ENCODE measurements at places on chromosomes 3 and 15. TPM values are rescaled to one million over a fixed set of nuclear protein-coding genes. Genes with fewer than 3 reads are reported as not detected.
A peak's percentile ranks its signal among the peaks of the same experiment; 100 is the strongest.

Gene KCNMB3
- total RNA-seq, result 4.1 TPM

Gene IFRD2
- 40.2 TPM for total RNA-seq

Gene TP63
- 28.6 TPM for total RNA-seq

Gene CCR2
- not detected for total RNA-seq

Gene ADCY5
- total RNA-seq, result 6.8 TPM

Gene ZSCAN2
- 41.7 TPM for total RNA-seq

- DNase-seq, result no peak
- no peak overlapping the region for H3K4me3 ChIP-seq
- peaks cover 28% of the 10 kb centered on the region for H3K4me1 ChIP-seq
- no peaks in the 10 kb centered on the region for H3K36me3 ChIP-seq
- no peaks in the 10 kb centered on the region for H3K27me3 ChIP-seq
- H3K27ac ChIP-seq, result no peak overlapping the region
Measured at GRCh38 chr15:96891046-96891445, 560.5 kb downstream of the NR2F2 start.

GRCh38 chr15:60379525-60380274, 18.1 kb downstream of the ANXA2 start:
- peaks cover 82% of the 10 kb centered on the region for H3K4me1 ChIP-seq
- no peaks in the 10 kb centered on the region for H3K27me3 ChIP-seq
- H3K27ac ChIP-seq, result peak overlapping the region; percentile 97
- H3K4me3 ChIP-seq, result no peak overlapping the region
- no peak for DNase-seq

- H3K27me3 ChIP-seq, result no peaks in the 10 kb centered on the region
- H3K27ac ChIP-seq, result peak overlapping the region; percentile 78
- DNase-seq, result no peak
- peaks cover 36% of the 10 kb centered on the region for H3K4me1 ChIP-seq
Measured at GRCh38 chr3:112321867-112322652, 10.9 kb upstream of the CD200 start.

DNA sequence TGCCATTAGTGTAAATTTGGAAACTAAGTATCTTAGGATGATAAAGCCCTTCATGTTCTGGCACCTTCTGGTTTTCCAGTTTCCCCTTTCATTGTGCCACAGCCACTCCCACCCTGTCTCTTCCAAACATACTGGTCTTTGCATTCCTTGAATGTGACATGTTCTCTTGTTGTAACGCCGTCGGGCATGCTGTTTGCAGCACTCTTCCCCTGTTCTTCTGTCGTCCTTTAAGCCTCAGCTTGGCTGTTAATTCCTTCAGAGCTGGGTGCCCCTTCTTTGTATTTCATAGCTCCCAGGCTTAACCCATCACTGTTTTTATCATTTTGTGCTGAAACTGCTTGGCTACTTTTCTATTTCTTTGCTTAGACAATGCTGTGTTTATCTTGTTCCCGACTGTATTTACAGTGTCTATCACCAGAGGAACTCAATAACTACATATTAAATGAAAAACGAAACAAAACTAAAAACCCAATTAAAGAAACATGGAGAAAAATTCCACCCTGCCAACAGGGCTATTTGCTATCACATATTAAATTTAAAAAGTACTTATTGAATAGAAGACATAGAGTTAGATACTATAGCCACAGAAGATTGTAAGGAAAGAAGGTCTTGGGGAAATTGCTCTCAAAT, 95.4 kb upstream of the KCNAB1 start:
- H3K4me3 ChIP-seq, result no peak overlapping the region
- H3K27me3 ChIP-seq, result no peaks in the 10 kb centered on the region
- no peaks in the 10 kb centered on the region for H3K36me3 ChIP-seq
- H3K4me1 ChIP-seq, result peaks cover 8% of the 10 kb centered on the region
- DNase-seq, result no peak

Data from mesothelial cell of epicardium (in vitro differentiated cells).